Stimulated activated CD4-positive, alpha-beta T cell treated with anti-CD3 and anti-CD28 coated beads, Interleukin-15, amount 100 ng/mL, for 24 hours (primary cell): ENCODE measurements at places on chromosomes 11 and 22.

DNA sequence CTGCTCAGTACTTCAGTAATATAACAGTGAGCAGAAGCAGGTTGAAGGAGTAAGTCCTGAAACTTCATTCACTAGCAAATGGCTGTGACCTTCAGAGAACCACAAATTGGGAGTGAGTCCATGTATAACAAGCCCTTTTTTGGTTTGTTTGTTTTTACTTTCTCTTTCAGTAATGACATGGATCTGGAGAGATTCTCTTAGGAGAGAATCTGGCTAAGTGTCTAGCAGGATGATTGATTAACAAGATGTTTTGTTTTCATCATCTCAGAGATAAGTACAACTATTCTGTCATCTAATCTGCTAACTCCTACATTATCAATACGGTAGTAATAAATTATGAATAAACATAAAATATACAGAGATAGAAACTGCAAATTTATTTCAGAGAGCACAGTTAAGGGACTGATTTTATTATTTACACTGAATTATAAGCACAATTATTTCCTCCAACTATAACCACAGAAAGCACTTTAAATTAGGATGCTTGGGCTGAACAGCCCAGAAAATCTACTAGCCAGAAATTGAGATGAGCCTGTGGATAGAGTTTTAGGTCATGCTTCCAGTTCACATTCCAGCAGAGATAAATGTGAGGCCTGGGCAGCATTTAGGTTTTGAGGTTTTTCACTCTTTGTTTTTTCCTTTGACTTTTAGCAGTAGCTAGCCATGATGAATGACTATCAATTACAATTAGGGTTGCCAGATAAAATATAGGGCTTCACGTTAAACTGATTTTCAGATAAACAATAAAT is 429.3 kb upstream of the FAT3 start:
- no peak for DNase-seq

DNA sequence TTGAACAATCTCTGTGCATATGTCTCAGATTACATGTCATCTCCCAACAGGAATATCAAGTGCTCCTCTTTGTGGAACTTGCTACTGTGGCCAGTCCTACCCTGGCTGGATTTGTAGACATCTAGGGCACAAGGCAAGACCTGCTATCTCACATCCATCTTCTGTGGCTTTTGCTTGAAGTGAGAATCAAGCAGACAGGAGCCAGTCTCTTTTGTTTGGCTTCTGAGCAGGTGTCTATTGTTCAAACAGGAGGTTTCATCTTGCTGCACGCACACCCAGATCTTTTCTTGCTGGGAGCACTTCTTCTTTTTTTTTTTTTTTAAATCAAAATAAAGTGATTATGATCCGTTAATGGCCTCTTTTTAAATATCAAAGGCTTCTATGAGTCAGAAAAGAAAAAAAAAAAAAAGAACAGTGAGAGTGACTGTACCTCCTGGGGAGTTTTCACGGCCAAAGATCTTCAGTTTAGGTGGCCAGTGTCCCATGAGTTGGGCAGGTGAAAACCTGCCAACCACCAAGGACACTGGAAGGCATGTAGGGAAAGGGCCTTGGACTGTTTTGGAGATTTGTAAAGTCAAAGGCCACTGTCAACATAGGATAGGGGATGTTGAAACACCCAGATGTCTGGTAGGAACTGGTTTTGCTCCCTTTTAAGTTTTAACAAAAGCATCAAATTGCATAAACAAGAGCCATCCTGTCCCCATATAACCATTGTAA is 78.1 kb downstream of the CD44 start:
- DNase-seq = peak; percentile 19

GRCh38 chr11:111978028-111978771 is 41.1 kb downstream of the DIXDC1 start:
- DNase-seq = no peak

DNA sequence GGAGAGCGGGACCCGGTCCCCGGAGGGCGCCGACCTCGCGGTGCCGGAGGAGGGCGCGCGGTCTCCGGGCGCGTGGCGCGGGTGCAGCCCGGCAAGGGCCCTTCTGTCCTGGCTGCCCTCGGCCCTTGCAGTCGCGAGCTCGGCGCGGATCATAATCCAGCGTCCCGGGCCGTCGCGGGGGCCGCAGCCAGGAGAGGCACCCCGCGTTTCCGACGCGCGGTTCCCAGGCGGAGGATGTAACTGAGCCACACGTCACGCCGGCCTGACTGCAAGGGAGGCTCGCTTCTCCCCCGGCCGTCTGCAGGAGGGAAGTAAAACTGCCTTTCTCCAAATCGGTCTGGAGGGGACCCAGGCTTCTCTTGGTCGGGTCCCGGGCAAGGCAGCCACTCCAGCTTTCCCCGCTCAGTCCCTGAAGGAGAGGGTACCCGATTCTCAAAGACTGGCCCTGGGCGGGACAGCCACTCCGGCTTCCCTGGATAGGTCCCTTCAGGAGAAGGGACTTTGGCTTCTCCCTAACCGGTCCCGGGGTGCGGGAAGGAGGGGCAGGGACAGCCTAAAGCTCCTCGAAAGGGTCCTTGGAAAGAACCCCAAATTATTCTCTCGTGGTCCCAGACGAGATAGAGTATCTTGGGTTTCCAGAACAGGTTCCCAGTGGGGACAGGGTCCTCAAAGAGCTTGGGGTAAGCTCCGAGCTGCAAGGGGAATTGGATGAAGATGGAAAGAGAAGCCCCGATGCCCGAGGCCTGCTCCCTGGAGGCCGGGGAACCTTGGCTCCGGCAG is 836 bp downstream of the SPON1 start:
- peak; percentile 56 for DNase-seq

- DNase-seq = peak; percentile 67
Measured at GRCh38 chr22:49930596-49931412, 12.4 kb downstream of the CRELD2 start.

DNA sequence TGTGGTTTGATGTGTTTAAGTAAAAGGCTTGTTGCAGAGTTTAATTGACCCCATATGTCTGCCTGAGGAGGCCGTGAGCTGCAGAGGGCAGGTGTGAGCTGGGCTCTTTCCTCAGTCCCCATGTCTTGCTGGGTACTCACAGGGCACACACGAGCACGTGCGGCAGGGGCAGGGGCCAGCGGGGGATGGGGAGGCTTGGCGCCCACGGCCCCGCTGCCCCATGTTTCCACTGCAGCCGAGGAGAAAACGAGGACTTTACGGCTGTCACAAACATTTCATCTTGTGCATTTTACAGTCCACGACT is 24.7 kb upstream of the CCDC188 start:
- DNase-seq = no peak

- peak; percentile 97 for DNase-seq
Measured at GRCh38 chr11:106021967-106022794, at the start of gene MSANTD4. TSS of gene MSANTD4 (minus strand) at chr11:106022240. CDS start at chr11:106010917, 11,323 bp downstream.

DNA sequence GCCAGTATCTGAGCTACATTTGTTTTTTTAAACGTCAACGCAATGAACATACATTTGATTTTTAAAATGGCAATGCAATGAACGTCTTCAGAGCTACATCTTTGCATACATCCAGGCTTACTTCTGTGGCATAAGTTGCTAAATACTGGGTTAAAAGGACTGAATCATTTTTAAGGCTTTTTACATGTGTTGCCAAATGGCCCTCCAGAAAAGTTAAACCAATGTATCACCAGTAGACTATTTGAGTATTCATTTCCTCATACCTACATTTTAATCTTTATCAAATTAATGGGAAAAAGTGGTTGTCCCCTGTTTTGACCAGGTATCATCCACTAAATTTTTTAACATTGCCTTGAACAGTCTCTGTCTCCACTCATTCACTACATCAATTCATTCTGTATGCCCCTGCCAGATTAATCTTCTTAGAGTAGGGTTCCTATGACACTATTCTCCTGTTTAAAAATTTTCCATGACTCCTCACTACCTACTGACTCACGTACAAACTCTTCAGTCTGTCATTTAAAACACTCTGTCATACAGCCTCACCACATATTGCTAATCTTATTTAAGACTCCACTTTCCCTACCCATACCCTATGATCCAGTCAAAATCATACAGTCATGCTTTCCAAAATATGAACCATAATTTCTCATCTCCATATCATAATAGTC is 12.4 kb upstream of the PRRG4 start:
- DNase-seq = no peak

DNA sequence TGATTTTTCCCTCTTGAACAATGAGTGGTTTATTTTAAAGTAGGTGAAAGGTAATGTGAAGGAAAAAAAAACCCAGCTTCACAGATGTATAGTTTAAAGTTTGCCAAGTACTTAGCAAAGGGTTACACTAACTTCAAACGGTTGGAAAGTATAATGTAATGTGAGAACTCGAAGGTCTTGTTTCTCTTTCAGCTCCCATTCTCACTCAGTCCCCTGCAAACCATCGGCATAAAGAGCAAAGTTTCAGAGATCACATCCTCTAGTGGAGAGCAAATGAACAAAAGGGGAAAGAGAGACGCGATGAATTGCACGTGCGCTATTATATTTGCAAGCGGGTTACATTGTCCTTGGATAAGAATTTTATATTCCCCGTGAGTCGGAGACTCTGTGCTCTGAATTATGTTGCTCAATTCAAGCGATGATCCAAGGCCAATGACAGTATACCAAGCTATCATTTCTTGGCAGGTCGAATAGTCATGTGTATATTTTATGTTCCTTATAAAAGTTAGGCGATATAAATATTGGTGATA is 37.6 kb upstream of the BIRC3 start:
- peak; percentile 27 for DNase-seq

DNA sequence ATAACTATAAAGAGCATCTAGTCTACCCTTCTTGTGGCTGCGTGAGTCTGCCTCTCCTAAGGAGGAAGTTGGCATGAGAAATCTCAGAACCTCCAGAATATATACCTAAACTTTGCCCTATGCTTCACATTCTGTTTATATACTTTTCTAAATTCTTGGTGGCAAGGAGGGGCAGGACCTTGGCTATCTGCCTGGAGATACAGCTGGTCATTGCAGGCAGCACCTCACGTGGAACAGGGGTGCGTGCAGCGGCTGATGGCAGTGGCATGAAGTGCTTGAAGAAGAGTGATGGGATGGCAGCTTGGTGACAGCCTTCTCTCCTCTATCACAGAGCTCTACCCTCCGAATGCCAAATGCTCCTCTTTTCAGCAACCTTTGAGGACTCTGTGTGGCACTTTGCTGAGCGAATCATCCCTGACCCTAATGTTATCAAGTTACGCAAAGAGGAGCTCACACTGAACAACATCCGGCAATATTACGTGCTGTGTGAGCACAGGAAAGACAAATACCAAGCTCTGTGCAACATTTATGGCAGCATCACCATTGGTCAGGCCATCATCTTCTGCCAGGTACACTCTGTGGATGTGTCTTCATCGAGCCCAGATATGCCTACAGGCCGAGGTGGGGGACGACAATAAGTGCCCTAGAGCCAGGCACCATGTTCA is 12.5 kb downstream of the DDX25 start:
- no peak for DNase-seq

- DNase-seq = no peak
Measured at GRCh38 chr11:23974051-23974450, 522.8 kb upstream of the LUZP2 start.

GRCh38 chr22:28949788-28950187 is 66.4 kb downstream of the ZNRF3 start:
- DNase-seq = no peak

GRCh38 chr11:22641559-22641958 is 15.9 kb upstream of the FANCF start:
- no peak for DNase-seq

GRCh38 chr22:46405901-46406300 is 70.4 kb downstream of the TRMU start:
- DNase-seq = no peak

DNA sequence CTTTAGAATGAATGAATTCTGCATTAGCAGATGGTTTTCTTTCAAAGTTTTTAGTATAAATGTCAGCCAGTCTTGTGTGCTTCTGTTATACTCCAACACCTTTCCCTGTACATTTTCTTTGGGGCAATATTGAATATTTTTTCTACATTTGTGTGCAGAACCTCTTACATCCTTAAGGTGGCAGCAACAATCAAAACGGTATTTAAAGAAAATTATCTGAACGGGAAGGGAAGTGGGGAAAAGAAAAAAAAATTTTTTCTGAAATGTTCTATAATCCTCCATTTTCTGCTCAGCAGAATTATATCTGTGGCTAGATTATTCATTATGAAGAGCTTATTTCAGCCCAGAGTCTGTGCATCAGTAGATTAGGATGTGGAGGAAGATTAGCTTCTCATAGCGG is 347.3 kb upstream of the RAG2 start:
- DNase-seq = no peak

DNA sequence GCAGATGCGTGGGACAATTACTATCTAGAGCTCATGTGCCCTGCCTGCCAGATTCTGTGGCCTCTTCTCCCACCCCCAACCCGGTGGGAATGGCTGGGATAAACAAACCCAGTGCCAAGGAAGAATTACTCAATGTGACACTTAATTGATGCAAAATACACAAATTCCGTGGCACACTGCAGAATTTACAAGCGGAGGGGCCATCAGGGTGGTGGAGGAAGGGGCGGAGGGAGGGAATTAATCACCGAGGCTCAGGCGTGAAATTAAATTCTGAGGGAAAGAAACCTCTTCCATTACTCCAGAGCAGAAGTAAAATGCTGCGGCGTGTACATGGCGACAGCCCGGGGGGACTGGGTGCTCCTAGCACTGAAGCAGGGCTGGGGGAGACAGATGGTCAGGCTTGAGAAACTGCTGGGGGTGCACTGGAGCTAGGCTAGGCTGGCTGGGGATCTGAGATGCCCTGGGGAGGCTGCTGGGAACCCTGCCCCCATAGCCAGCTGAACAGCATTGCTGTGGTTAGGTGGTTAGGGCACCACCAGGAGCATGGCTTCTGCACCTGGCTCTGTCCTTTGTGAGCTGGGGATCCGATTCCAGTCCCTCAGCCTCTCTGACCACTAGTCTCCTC is 200.6 kb downstream of the CEP164 start:
- no peak for DNase-seq
